ENCODE measurements at places on chromosomes 11 and 22.

GRCh38 chr22:29477723-29478318 is 2.2 kb upstream of the NEFH start:
- DNase-seq: no peak

DNA sequence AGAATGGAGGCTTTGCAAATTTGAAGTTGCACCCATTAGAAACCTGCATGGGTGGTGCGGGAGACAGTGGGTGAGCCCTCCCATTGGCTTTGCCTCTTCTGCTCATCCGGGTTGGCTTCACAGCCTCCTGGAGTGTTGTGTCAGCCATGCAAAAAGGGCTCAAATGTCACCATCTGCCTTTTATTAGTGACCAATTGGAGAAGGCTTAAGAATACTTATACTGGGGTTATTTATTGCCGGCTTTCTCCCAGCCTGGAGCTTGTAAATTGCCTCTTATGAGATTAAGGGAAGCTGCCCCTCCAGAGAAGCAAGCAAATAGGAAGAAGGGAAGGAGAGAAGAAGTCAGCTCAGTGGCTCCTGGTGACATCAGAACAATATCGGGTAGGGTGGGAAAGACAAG is 182.6 kb downstream of the ST3GAL4 start:
- no peak for DNase-seq

GRCh38 chr22:42752230-42752746 is 31.6 kb upstream of the A4GALT start:
- DNase-seq: no peak

DNA sequence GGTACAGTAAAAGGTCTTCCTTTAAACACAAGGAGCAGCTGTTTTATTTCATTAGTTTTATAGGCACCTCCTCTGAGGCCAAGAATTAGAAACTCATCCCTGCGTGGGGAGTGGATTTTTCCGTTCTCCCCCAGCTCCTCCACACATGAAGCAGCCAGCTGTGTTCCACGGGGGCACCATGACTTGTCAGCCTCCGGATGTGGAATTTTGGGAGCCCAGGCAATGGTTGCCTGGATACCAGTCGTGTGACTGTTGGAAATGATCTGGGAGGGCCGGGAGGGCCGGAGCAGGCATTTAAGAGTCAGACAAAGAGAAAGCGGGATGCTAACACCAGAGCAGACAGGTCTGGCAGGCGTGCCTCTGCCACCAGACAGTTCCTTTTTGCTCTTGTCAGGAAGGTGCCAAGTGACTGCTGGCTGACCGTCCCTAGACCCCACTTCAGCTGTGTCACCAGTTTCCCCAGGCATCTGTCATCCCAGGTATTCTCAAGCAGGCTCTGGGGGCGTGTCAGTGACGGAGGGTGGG is 15.9 kb upstream of the CDC42EP2 start:
- no peak for DNase-seq

GRCh38 chr22:23264610-23265367 is 84.5 kb downstream of the BCR start:
- no peak for DNase-seq

DNA sequence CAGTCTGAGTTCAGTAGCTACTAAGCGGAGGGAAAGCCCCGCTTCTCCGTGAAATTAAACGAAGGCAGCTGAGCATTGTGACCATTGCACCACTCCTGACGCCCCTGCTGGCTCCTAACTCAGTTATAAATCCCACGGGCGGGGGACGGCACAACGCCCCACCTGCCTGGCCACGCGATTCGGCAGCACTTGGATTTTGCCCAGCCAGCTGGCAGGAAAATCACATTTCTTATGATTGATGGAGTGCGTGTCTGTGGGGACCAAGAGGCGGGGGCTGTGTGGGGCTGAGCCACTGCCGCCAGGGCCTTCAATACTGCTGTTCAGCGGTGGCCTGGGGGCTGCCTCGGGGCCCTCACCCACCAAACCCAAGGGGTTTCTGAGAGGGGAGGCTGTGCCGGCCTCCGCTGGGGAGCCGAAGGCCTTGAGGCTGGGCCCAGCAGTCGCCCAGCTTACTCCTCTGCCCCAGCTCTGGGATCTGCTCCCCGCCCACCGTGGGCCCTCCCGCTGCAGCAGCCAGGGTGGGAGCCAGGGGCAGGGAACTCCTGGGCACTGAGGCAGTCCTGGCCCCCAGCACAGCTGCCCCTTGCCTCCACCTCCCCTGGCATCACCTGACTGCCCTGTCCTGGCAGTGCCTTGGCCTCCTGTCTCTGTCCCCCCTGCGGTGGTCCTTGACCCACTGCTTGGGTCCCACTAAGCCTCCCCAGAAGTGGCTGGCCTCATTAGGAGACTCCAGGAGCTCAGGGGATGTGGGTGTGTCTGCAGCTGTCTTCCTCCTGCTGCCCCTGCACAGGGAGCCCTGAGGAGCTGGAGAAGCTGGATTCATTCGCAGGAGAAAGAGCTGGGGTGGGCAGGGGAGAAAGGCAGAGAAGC is 30.7 kb downstream of the SHISAL1 start:
- DNase-seq: no peak

DNA sequence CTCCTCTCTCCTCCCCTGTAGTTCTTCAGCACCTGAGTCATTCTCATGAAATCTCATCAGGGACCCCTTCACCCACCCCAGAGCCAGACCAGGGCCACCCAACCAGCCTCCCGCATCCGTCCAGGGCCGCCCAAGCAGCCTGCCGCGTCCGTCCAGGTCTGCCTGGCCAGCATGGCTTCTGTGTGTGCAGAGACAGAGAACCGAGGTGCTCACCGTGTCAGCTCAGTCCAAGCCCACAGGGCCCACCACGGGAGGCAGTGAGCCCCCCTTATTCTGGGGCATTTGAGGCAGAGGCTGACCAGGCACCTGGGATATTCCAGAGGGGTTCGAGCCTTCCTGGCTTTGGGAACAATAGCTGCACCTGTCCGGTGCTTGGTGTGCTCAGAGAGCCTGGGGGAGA is 1117.3 kb downstream of the BRD1 start:
- no peak for DNase-seq

DNA sequence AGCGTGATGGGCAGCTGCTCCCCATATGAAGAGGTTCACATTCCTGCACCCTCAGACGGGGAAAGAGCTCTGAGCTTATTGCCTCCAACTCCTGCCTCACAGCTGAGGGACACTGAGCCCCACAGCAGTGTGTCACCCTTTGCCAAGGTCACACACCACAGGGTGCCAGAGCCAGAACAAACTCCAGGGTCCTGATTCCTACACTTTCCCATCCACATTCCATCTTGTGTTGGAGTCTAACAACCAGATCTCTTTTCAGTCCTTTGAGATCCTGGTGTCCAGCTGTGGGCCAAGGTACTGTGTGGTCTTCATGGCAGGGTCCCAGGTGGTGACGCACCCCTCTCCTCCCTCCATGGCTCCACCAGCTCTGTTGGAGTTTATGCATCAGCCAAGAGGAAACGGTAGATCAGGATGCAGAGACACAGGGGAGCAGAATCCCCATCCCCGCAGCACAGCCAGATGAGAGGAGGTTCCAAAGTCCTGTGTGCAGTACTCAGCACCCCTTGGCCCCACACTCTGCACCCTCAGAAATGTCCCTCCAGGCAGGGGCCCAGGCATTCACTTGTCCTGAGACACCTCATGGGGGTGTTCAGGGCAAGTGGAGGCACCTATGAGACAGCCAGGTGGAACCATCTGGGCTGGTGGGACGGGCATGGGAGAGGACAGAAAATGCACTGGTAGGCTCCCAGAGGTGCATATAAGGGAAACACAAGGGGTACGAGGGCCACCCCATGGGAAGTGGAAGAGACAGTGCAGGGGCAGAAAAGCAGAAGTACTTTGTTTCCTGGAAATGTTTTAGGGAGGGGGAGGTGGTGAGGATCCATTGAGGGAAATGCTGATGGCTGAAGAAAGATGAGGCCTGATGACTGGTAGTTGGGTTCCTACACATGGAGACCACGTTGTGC is 32.6 kb upstream of the GNAZ start:
- no peak for DNase-seq

GRCh38 chr11:65742353-65742752 is 21.8 kb upstream of the RNASEH2C start:
- DNase-seq: no peak

DNA sequence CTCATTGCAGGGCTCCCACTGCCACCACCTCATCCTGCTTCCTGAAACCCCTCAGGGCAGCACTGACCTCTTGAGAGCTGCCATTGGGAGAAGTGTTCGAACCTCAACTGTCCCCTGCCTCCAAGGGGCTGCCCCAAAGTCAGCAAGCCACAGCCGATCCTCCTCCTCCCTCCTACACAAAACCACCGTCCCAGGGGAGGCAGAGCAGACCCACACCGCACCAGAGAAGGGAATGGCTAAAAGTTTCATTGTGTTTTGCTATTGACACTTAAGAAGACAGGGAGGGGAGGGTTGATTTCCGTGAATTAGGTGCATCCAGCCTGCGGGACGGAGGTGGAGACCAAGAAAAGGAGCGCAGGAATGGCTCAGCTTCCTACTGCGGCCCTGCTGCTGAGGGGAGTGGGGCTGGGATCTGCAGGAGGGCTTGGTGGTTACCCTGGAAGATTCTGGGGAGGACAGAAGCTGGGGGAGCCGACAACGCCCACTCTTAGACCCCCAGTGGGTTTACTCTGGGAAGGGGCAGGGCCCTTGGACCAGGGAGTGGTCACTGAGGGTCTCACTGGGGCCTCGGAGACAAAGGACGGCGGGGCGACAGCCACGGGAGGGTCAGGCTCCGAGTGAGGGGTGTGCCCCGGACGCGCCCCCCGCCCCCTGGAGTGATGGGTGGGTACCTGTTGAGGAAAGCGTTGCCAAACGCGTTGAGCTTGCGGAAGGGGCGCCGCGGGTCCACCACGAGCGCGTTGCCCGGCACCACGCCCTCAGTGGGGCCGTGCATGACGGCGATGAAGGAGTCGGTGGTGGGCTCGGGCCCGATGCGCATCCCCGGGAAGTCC is 815 bp downstream of the EHD1 start:
- DNase-seq: no peak

- no peak for DNase-seq
These were observed 19.6 kb downstream of the P2RY2 start for GRCh38 chr11:73237471-73238290.

DNA sequence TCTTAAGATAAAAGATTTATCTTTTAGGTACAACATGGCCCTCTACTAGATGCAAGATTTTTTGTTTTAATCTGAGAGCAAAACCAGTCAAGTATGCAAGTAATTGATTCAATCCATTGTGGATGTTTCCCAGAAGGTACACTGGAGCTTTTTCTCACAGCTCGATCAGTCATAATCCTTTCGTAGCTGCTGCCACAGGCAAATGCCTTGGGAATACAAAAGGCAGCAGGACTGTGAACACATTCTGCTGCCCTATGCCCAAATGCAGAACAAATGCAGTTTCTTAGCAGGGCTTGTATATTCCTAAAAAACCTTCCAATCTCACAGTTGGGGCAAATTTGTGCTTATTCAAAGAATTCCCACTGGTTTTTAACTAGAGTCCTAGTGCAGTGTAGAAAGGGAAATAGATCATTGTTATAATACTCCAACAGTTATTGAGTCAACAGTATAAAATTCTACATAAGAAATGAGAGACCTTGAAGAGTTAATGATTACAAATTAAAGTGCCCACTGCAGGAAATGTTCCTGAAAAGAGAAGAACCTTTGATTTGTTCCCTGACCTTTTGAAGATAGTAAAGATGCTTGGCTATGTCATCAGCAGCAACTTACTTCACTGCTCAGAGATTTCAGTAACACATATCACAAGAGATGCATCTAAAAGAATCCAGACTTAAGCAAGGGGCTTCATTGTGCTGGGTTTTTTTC is 14.1 kb downstream of the LPXN start:
- no peak for DNase-seq

DNA sequence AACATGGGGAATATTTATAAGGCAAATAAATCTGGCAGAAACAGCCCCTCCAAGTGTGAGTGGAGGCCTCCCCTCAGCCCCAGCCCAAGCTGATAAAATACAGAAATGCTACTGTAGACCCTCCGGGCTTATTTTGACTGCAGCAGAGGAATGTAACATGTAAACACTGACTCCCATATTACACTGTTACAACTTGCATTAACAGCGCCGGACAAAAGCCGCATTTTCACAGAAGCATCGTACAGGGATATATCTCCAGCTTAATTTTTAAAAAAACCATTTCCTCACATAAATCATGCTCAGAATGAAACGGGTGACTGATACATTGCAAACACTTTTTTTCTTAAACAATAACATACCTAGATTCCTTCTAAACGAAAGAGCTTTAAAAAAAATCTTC is 36.6 kb upstream of the COMT start:
- DNase-seq: no peak

DNA sequence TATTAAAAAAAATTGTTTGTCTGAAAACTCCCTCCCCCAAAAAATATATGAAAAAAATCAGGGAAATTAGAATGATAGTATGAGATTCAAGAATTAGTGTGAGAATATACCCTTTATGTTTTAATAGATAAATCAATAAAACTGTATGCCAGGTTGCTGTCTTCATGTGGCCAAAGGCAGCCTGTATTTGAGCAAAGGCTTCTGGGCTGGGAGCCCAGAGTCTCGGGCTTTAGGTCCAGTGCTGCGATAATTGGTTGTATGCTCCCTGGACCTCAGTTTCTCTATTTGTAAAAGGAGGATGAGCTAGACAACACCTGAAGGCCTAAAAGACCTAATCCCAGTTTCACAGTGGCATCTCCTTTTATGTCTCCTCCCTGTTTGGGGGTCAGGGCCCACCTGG is 29.8 kb downstream of the THOC5 start:
- no peak for DNase-seq

DNA sequence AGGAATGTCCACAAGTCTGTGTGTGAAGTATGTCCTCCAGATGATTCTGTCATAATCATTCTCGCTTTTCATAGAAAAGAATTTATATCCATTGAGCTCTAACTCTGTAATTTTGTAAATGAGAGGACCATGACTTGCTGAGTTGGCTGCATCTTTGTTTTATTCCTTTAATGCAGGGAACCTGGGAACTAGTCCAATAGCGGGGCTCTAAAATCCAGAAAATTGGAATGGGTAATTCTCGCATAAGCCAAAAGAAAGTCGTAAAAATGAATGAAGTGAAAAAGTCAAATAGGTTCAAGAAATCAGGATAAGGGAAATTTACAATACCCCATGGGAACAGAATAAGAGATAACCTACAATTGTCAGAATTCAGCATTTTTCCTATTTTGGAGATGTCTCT is 232.5 kb downstream of the RAB38 start:
- DNase-seq: no peak

DNA sequence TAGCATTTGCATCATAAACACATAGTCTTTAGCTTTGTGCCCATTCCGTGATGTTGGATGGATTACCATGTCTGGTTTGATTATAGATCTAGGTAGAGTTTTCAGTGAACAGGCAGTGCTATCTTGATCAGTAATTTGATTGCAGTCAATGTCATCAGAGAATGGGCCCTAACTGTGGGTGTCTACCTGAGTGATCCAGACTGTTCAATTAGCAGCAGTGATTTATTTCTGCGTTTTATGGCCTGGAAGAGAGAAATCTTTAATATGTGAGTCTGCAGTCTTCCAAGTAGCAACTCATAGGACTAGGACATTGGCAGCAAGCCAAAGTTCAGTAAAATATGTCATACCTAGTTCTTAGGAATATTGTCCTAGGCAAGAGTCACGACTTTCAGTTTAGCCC is 80.3 kb downstream of the CASP12 start:
- DNase-seq: no peak

- peak; percentile 98 for DNase-seq
These were observed 16.4 kb upstream of the WDR74 start for GRCh38 chr11:62855571-62856332.

GRCh38 chr11:25734591-25735211 is 597.2 kb upstream of the ANO3 start:
- DNase-seq: no peak
